ENCODE measurements at places on chromosomes 7 and 10.

DNA sequence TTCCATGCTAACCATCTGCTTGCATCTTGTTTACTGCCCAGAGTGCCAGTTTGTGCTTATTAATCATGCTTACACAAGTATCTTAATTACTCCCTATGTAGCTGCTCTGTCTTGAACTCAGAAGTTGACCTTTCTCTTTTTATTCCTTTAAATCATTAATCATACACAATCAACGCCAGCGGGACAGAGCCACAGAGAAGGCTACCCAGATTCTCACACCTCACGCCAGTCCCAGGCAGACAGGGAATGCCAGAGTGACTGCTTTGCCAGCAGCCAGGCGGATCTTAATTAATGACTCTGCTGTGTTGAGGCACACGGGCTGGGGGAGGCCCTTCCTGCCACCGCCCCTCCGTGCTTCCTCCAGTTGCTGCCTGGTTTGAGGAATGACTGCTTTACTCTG lies 229.4 kb downstream of the LRMDA start:
- no peak for DNase-seq

DNA sequence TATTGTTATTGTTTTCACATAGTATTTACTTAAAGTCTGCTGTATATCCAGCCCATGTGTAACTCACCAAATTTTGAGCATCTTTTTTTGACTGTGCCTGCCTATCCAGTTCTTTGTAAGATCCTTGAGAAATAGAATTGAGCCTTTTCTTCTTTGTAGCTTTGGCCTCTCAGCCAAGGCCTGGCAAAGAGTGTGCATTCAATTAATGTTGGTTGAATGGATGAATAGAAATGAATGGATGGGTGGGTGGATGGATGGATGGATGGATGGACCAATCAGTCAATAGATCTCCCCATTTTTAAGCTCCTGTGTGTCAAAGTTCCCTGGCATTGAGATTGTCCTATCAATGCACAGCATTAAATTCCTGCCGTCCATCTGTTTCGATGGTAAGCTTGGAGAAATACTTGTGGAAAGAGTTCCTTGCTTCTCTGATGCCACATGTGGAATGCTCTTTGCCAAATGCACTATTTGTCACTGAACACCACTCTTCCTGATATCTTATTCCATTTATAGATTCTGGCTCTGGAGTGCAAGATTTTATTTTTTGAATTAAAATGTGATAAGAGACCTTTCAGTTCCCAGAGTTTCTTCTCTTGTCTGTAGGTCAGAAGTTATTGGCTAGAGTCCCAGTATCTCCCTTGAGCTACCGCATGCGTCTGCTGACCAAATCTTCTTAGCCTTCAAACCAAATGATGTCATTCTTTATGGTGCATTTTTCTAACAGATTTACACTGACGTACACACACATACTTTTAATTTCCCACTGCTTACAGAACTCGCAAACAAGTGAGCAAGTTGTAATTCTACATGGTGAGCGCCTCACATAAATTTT lies 20.7 kb upstream of the ADRB1 start:
- DNase-seq: peak; percentile 72

- peak; percentile 68 for DNase-seq
Measured at GRCh38 chr7:75993689-75994387, 557 bp downstream of the TMEM120A start.

GRCh38 chr7:123533929-123534382 lies 439 bp downstream of the IQUB start:
- no peak for DNase-seq

GRCh38 chr7:69182596-69183467 lies 415.4 kb upstream of the AUTS2 start:
- DNase-seq: no peak

- no peak for DNase-seq
Measured at GRCh38 chr10:416091-416515, 273.4 kb downstream of the DIP2C start.

DNA sequence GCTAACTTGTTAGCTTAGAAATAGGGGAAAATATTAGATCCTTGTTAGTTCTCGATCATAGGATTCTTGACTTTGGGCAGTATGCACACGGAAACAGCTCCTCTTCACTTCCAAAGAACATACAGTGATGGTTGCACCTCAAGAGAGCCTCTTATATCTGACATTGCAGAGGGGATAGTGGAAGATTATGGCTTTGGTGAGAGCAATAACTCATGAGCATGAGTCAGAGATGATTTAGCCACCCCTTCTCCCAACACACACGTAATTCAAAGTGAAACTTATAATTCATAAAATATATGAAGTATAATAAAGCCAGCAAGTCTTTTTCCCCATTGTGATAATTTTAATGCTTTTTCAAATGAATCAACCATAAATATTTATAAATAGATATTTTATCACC lies 683.7 kb downstream of the POM121L12 start:
- no peak for DNase-seq

DNA sequence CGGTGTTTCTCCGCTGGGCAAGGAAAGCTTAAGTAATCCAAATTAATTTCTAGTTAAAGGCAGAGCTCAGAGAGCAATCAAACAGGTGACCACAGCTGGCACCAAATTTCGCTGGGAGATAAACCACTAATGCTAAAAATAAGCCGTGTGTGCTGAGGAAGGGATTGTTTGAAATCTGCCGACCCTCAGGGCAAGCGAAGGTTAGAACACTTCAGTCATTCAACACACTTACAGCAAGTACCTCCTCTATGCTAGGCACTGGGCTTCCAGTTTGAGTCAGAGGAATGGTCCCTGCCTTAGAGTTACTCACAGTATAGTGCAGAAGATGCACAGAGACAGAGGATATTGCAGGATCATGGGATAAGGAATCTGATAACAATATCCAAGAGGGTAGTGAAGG lies 467.9 kb upstream of the PODXL start:
- DNase-seq: no peak

DNA sequence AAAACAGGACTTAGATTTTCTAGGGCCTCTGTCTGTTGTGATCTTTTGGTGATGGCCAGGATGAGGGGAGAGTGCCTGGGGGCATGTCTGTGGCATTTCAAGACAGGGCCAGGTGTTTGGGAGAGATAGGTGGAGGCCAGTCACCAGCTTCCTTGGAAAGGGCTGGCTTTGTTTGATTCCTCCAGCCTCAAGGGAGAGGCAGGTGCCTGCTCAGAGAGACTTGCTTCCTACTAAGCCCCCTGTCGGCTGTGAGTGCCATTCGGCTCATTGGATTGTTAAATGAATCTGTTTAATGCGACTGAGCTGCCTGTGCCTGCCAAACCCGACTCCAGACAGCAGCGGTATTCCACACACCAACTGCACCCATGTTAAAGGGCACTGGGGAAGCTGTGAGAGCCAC lies 304.1 kb upstream of the COBL start:
- DNase-seq: no peak

GRCh38 chr10:11713963-11714362 lies 28.2 kb upstream of the ECHDC3 start:
- DNase-seq: no peak

- no peak for DNase-seq
Measured at GRCh38 chr7:36076074-36076473, 77.0 kb upstream of the EEPD1 start.

DNA sequence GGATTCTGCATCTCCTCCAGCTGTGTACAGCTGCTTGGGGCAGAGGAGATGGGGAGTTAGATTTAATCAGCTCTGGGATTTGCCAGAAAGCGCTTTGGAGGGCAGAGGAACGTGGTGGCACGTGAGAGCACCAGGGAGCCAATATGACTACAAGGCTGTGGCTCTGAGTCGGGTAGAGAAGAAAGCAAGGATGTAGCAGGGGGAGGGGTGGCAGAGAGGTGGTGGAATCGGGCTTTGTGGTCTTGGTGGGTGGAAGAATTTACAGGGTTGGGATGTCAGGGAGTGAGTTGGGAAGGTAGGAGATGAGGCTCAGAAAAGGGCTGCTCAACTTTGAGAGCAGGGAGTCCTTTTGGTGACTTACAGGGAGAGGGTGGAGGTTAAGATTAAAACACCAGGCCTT lies 113.6 kb downstream of the CCNY start:
- DNase-seq: no peak

DNA sequence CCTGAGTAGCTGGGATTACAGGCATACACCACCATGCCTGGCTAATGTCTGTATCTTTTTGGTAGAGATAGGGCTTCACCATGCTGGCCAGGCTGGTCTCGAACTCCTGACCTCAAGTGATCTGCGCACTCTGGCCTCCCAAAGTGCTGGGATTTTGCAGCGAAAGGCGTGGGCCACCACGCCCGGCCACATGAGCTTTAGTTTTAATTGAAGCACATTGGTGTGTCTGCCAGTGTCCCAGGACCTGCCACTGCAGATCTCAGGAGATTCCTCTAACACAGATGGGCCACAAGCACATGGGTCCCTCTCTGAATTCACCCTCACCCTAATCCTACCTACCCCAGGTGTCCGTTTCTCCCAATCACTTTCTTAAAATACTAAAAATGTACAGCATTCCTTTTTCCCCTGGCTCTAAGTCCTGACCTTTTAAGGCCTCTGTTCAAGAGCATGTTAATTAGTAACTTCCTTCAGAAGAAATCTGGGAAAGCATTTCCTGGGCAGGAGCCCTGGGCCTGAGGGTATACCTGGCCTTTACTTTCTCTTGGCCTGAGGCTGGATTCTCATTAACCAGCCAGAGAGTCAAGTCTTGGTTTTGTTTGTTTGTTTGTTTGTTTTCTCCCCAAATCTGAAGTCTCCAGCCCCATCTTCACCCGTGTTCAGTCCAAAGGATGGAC lies 82.6 kb downstream of the PRPF18 start:
- no peak for DNase-seq

DNA sequence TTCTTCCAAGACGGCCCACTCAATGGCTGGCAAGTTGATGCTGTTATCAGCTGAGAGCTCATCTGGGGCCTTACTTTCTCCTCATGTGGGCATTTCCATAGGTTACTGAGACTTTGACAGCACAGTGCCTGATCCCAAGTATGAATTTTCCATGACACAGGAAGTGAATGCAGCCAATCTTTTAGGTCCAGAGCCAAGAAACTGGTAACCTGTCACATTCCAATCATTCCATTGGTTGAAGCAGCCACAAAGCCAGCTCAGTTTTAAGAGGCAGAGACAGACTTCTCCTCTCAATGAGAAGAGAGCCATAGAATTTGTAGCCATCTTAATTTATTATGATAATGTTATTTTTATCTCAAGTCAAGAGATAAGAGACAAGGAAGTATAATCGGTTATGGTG lies 775.5 kb downstream of the CNTNAP2 start:
- DNase-seq: no peak

DNA sequence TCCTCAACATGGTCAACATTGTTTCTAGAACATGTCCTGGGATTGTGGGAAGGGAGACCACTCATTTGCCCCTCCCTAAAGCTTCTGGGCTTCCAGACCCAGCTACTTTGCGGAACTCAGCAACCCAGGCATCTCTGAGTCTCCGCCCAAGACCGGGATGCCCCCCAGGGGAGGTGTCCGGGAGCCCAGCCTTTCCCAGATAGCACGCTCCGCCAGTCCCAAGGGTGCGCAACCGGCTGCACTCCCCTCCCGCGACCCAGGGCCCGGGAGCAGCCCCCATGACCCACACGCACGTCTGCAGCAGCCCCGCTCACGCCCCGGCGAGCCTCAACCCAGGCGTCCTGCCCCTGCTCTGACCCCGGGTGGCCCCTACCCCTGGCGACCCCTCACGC lies at the start of gene EPO:
Gene EPO, plus strand, starts transcription at position 190 of the 392 bp plus-strand sequence. CDS start 513 bp downstream, outside the sequence.
- DNase-seq: no peak

GRCh38 chr7:26916336-26916735 lies 51.9 kb upstream of the SKAP2 start:
- DNase-seq: no peak

GRCh38 chr7:73715648-73716317 lies 3.7 kb downstream of the STX1A start:
- peak; percentile 92 for DNase-seq

- DNase-seq: peak; percentile 85
Measured at GRCh38 chr10:15200626-15201025, 32.1 kb upstream of the NMT2 start.

DNA sequence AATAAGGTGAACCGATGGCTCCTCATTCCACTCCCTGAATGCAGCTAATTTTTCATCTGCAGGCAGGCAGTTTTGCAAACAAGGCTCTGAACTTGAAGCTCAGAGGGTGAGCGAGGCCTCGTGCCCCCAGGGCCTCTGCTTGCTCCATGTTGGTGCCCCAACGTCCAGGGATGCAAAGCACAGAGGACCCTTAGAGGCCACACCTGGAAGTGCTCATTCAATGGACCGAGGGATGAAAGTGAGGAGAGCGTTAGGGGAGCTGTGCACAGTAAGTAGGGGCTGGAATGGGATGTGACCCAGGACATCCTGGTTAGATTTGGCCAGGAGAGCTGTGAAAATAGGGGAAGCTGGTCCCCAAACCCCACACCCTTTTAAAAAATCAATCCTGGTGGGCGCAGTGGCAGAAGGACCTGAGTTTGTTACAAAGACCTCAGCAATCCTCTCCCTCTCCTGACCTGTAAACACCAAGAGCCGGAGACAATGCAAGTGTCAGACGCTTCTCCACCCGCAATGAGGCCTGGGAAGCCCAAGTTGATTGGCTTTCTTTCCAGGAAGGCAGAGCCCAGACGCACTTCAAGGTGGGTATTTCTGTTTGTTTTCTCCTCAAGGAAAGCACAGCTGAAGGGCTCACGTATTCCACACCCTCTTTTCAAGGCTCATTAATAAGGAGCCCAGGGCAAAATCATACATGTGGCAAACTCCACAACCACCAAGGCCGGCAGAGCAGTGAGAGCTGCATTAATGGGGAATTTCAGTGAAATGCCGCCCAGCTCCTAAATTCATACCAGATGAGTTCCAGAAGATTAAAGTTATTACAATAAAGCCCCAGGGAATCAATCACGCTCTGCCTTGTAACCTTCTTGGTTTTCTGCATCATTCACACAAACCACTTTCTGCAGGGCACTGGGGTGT lies 14.1 kb upstream of the CXCL12 start:
- DNase-seq: no peak

- DNase-seq: no peak
Measured at GRCh38 chr10:76453997-76454396, 1022.6 kb downstream of the LRMDA start.
